ENCODE measurements at places on chromosomes 5 and 9.

- peak; percentile 92 for DNase-seq
Observed at GRCh38 chr9:99748266-99748665, 73.4 kb upstream of the NR4A3 start.

DNA sequence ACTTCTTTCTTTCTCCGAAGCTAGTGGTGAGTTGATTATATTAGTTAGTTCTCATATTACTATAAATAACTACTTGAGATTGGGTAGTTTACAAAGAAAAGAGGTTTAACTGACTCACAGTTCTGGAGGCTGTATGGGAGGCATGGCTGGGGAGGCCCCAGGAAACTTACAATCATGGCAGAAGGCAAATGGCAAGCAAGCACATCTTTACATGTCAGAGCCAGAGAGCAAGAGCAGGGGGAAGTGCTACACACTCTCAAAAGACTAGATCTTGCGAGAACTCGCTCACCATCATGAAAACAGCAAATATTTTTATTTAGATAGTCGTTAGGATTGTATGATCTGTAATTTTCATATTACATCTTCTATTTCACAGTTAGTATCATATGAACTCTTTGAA lies 711.2 kb downstream of the PTPRD start:
- DNase-seq: no peak

GRCh38 chr5:15116996-15117395 lies 245.4 kb upstream of the ANKH start:
- DNase-seq: no peak

- DNase-seq: no peak
Observed at GRCh38 chr5:8229551-8229950, 360.6 kb downstream of the MTRR start.

GRCh38 chr9:95880021-95880690 lies 4.7 kb downstream of the ERCC6L2 start:
- no peak for DNase-seq

- no peak for DNase-seq
Observed at GRCh38 chr5:45793638-45794532, 97.7 kb upstream of the HCN1 start.

GRCh38 chr9:135857843-135858242 lies 49.5 kb downstream of the CAMSAP1 start:
- DNase-seq: no peak

GRCh38 chr9:35407846-35408245 lies 82.1 kb upstream of the RUSC2 start:
- peak; percentile 63 for DNase-seq

DNA sequence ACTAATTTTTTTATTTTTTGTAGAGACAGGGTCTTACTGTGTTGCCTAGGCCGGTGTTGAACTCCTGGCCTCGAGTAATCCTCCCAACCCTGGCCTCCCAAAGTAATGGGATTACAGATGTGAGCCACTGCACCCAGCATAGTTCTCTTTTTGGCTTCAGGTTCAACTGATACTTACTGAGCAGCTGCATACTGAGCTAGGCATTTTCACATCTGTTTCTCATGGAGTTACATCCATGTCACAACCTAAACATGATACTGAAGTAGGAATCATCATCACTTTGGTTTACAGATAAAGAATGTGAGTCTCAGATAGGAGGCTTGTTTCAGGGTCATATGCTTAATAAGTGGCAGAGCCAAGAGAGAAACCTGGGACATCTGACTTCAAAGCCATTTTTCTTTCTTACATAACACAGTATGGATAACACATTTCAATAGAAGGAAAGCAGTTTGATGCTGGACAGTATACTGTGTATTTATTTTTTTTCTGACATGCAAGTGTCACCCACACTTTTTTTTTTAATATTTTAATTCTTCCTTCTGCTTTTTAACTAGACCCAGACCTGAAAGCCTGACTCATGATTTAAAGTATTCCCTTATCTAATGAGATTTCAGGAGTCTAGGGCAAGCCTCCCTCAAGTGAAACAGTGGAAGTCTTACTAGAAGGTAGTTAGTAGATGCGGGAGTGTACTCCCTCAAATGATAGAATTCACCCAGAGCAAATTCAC lies 90.8 kb downstream of the HACD4 start:
- no peak for DNase-seq

GRCh38 chr9:104506565-104506964 lies 2.5 kb downstream of the OR13F1 start:
- no peak for DNase-seq

- DNase-seq: no peak
Observed at GRCh38 chr5:149922950-149923349, 21.6 kb downstream of the PDE6A start.

GRCh38 chr9:107708791-107709190 lies 219.2 kb upstream of the KLF4 start:
- DNase-seq: no peak

GRCh38 chr9:13728917-13729811 lies 449.7 kb upstream of the MPDZ start:
- no peak for DNase-seq

DNA sequence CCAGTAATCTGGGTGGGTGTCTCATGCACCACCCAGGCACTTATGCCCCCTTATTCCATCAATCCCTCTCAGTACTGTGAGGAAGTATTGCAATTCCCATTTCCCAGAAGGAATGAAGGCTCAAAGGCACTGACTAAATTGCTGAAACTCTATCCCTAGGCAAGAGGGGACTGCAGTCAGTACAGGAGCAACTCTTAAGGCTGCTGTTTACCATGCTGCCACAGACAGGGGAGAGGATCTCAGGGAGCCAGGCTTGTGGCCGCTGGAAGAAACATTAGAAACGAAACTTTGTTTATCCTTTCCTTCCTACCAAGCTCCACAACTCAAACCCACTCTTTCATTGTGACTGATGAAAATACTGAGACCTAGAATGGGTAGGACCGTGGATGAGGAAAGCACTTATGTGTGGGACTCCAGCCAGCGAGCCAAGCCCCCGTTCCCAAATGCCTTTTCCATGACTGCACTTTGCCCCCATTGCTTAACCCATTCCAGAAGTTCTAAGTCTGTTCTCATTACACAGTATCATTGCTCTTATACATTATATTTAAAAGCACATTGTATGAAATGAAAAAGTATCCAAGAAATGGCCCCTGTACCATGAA lies 54.3 kb downstream of the TLE1 start:
- DNase-seq: no peak

GRCh38 chr9:78030553-78031443 lies 813 bp downstream of the GNAQ start:
- DNase-seq: peak; percentile 29
